ENCODE measurements at places on chromosomes 2 and 18. TPM values are rescaled to one million over a fixed set of nuclear protein-coding genes. Genes with fewer than 3 reads are reported as not detected.

RHBDD1 gene
- total RNA-seq, result 27.6 TPM

DNA sequence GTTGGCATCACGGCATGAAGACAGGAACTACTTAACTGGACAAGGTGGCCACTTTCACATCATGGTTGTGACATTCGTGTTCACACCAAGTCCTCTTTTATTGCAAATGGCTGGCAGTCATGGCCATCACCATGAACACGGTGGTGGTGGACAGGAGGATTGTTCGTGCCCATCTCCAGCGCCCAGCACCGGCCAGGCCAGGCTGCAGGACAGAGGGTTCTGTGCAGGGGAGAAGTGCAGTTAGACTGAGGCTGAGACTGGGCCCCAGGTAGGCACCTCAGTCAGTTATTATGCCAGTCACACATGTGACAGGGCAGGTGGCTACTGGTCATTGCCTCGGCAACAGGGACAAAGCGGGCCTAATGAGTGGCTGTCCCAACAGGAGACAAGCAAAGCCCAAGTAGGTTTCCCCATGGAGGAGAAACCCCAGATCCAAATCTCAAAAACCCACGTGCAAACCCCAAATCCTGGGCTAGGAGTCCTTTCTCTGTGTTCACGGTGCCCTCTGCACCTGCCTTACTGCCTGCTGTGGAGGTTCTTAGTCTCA, 468.1 kb upstream of the MYT1L start:
- DNase-seq, result no peak

DHRS9 gene
- 0.31 TPM for total RNA-seq

- no peak for DNase-seq
Observed at GRCh38 chr2:10054424-10054823, 11.1 kb downstream of the KLF11 start.

GRCh38 chr2:65425276-65425675, 7.1 kb downstream of the SPRED2 start:
- no peak for DNase-seq
